ENCODE measurements at places on chromosomes 2 and 18.
A peak's percentile ranks its signal among the peaks of the same experiment; 100 is the strongest.

GRCh38 chr18:48138210-48138609, 207.8 kb upstream of the SMAD2 start:
- peak; percentile 57 for DNase-seq

GRCh38 chr2:158189526-158189925, 87.8 kb downstream of the UPP2 start:
- DNase-seq = no peak

- DNase-seq = no peak
These were observed 24.2 kb downstream of the GPC1 start for GRCh38 chr2:240459401-240460252.

DNA sequence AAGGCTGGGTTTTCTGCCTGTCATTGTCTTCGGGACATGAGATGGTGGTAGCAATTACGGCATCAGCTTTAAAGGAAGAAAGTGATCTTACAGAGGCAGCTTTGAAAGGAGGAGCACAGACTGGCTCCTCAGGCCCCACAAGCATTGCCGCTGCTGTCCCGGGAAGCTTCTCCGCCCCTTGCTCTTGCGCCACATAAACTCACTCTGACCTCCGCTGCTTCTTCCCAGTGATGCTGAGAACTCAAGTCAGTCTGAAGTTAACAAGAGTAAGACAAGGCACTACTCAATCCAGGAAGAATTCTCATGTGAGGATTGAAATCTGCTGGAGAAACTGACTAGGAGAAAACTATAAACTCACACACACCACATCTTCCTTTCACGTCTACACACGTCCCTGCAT, 112.4 kb upstream of the RIOK3 start:
- no peak for DNase-seq

GRCh38 chr18:64203295-64203694, 54.4 kb upstream of the LINC00305 start:
- DNase-seq = no peak

DNA sequence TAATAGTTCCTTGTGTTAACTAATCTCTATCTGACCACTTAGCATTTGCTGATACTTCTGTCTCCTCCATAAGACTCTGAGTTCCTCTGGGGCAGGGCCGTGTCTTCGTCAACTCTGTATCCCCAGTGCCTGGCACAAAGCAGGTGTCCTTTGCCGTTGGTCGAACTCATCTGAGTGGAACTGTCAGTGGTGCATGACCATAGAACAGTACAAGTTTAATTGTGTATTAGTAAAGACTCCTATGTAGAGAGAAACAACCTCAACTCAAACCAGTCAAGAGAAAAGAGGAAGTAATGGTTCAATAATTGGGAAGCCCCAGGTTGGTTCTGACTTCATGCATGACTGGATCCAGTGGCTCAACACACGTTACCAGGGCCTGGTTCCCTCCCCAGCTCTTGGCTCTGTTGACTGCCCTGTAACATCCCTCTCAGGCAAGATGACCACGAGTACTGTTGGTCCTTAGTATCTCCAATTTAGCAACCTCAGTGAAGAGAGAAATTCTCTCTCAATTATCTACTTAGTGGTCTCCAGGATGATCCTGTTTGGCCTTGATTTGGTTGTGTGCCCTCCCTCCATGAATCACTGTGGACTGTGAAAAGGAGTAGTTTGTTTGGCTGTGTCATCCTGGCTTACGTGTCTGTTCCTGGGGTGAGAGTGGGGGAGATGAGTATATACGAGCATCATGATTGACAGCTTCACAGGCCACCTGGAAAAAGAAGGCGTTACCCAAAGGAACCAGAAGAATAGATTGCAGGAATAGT, 58.5 kb upstream of the MSH6 start:
- peak; percentile 59 for DNase-seq

DNA sequence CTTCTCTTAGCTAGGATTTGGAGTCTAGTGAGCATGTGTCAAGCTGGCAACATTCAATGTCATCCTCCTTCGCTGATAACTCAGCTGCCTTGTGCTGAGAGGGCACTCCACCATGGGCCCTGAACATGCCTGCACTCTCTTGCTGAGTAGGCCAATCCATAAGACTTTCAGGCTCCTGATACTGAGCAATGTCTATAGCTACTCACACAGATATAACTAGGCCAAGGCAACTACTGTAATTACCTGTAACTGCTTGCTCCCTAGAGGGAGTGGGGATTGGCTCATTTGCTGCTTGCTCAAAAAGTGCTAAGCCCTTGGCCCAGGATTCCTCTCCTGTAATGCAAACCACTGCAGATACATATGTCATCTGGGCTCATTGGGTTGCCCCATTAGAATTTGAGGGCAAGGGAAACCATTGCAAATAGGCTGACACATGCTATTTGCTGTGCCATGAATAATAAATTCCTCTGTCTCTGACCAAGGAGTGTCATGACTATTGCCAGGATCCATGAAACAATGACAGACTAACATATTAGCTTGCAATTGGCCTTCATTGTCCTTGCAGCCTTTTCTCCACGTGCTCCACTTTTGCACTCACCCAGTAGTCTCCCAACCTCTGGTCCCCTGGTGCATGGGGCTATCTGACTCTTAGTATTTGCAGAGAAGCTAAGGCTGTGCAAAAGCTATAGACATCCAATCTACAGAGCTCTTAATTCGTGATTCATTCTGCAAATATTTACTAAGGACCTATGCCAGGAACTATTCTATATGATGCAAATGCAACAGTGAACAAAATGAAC, 36.9 kb upstream of the BMPR2 start:
- DNase-seq = peak; percentile 14

DNA sequence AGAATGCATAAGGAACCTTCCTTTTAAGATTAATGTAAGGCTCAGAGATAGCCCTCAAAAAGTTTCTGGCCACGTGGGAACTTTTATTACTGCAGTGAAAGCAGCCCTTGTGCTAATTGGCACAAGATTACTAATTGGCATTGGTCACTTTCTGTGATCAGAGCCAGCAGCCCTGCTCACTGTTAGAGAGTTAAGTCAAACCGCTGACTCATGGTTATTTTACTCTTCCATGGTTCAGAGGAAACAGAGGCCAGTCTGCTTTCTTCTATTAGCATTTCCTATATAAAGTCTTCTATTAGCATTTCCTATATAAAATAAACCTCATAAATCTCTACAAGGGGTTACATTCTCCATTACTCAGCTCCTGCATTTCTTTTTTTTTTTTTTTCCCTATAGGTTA, 1.5 kb upstream of the SLC35G4 start:
- DNase-seq = no peak

DNA sequence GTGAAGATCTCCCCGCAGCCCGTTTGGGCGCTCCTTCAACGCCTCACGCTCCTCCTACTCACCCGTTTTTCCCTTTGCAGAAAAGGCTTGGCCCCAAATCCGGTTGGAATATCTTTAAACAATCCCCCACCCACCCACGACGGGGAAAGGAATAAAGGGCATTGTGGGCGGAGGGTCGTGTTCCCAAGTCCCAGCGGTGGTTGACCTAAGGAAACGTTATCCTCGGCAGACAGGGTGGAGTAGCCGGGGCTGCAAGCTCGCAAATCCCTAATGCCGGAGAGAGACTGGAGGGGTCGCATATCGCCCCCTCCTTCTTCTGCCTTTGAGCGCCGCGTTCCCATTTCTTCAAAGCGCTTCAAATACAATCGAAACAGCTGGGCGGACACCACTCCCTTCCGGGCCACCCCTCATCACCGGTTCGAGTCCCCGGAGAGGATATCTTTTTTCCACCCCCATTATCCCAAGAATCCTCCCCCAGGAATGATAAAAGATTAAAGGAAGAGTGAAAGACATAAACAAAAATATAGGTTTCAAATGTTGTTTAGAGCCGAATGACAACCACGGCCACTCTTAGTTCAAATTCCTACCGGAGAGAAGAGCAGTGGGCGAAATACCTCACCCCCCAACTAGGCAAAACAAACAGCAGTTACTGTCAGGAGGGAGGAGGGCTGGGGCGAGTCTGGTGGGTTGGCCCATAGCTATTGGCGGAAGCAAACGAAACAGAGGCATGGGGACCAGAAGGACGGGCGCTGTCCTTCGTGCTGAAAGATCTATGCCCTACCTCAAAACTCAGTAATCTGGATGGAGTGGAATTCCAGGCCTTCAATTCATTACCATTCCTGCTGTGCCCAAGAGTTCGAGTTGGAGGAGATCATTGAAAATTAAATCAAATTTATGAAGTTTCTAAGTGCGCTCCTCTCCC, 2.8 kb upstream of the GAD1 start:
- DNase-seq = peak; percentile 22
